Fibroblast of skin of left biceps (primary cell): ENCODE measurements at places on chromosomes 7 and 10.

DNA sequence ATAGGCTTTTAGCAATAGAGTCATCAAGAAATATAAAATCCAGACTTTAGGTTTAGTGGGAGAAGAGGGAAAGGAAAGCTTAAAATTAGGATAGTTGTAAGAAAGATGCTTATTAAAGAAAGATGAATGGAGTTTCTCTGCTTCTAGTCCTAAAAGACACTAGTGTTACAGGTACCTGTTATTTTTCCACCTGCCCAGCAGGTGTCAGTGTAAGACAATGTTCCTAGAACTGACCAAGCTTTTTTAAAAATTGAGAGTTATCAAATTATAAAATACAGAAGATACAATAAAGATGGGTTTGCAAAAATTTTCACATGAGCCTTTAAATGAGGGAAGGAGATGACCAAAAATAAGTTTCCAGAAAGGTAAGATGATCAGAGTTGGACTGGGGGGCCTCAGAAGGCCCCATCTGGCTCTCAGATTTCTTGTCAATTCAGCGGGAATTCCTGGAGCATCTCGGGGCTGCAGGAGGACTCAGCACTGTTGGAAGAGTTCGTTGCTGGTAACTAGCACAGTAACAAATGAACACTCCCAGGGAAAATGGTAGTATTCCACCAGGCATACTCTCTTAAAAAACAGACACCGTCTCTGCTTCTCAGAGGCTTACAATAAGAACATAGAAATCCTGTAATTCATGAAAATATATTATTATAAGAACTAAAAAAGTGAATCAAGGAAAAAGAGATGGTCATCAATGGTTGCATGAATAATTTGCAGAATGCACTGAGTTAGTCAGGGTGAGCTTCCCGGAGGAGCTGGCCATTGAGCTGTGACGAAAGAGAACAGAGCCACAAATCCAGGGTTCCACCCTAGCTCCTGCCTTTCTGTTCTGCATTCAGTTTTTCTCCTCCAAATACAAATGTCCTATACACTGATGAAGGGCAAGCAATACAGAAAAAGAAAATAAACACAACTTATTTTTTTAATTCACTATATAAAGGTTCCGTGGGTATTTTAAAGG is 71.8 kb upstream of the PIK3CG start:
- DNase-seq = no peak

DNA sequence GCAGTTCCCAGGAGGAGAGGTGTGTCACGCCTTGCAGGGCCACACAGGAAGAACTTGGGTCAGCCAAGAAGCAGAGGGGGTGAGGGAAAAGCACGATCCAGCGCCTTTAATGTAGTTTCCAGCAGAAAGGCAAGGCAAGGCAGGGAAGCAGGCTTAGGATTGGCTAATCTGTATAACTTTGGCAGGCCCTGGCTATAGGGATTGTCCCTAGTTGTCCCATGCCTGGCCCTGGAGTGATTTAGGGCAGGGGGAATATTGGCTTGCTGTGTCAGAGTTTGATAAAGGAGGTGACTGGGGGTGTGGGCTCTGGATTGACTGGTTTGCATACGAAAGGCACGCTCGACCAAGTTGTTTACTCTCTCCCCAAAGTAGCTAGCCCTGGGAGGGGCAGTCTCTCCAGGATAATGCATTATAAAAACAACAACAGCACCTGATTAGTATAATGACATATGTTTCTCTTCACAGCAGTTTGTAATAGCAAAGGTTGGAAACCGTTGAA is 44.5 kb downstream of the RBM28 start:
- DNase-seq = no peak

DNA sequence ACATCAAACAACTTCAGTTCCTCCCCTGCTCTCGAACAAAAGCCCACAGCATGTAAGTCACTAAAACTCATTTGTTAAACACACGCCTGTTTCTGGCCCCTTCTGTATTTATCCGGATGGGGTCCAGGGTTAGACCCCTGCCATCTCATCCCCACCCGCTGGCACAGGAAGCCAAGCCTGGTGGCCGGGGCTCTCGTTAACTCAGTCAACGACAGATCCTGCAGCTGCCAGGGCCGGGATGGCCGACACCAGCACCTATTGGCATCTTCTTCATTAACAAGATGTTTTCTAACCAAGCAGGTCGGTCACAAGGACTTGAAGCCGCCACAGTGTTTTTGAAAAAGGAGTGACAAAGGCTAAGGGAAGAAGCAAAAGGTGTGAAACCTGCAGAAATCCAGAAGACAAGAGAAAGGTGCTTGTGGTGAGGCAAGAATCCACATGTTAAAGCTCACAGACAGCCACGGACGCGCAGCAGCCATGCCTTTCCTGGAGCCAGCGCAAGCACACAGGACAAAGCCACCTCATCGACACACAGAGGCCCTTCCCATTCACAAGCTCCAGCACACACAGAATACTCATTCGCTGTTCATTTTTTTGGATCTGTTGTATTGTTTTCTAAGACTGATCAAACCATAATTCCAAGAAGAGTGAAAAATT is 202.7 kb downstream of the DIP2C start:
- no peak for DNase-seq

DNA sequence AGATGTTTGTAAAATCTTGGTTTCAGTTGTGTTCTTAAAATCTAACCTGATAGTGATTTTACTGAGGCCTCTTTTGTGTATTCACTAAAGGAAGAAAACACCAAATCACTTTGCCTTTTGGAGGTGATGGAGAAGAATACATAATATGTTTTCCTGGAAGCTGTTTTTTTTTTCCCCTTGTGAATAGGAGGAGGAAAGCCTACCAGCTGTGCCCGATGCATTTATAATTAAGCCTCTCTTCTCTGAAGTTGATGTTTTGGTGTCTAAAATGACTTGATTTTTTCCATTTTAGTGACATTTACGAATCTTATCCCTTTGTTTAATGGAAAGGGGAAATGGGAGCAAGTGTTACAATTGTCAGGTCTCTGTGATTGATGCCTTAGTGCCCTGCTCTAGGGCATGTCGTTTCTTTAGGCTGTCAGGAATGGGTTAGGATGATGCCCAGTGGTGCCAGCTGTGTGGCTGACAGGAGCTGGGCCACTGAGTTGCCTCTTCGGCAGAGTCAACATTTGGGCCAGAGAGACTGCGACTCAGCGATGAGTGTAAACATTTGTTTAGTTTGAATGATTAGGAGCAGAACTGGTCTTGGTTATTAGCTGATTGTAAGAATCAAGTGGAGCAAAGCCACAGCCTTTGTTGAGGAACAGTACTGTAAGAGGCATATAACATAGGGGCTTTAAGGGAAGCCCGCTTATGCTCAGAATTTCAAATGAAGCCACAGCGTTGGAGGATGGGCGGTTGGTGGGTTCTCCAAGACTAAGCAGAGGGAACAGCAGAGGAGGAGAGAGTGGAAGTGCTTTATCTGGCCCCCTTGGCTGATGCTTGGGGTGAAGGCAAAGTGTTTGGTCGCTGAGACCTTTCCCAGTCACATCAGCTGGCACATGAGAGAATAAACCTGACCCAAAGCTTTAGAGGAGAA is 81.6 kb downstream of the CDK14 start:
- no peak for DNase-seq

GRCh38 chr7:115572111-115572510 is 458.5 kb downstream of the TFEC start:
- DNase-seq = no peak

GRCh38 chr10:91238191-91238590 is 17.7 kb downstream of the PCGF5 start:
- DNase-seq = no peak

GRCh38 chr10:90306187-90306586 is 551.7 kb downstream of the HTR7 start:
- peak; percentile 53 for DNase-seq

DNA sequence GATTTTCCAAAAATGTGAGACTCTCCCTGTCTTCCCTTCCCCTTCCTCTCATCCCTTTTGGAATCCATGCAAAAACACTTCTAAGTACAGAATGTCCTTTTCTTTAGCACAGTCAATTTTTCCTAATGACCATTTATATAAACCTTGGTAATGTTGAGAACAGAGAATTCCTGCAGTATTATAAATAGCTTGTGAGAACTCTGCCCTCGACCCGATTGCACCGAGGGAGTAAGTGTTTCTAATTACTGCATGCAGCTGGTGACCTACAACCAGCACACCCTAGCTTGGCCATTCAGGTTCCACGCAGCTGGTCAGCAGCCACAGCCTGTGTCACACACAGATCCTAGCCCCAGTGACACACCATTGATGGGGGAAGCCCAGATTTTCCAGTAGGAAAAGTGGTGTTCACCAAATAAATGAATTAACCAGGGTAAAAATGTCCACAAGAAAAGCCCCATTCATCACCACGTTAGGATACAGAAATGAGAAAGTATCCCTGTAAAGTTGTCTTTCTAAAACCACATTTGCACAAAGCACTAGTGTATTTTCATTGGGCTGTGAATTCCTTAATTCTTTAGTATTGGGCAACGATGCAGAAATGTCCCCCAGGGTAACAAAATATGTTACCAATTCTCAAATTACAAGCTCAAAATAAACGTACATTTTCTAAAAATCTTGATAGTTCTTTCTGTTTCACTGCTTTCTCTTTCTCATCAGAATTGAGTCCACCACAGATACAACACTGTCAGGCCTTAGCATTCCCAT is 499.0 kb upstream of the KLF6 start:
- DNase-seq = peak; percentile 75

DNA sequence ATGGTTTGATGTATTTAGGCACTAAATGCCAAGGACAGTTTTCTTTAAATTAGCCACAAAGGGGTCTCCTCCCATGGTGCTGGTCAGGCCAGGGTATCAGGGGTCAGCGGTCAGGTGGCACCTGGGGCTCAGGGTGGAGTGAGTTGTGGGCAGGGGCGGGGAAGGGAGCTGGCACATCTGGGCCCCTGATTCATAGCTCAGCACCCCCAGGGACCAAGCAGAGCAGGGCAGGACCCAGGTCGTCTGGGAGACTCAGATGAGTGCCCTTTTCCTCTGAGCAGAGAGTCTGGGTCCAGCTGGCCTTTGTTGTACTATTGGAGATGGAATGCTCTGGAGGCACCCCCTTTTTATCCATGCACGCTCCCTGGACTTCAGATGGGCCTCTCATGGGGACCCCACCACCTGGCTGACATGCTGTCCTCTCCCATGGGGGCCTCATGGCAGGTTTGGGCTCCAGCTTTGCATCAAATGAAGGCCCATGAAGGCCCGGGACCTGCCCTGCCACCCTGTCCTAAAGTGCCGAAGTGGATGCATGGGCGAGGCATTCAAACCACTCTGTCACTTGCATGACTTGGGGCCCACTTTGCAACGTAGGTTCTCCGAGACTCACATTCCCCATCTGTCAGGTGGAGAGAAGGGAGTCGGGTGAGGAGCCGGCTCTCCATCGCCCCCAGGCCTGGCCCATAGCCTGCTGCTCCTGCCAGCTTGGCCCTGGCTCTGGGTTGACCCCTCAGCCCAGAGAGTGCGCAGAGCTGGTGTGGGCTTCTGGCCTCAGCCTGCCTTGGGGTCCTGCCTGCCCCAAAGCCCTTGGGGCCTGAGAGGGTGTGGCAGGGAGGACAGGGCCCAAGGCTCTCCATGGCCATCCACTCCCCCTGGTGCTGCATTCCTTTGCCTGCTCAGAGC is 66.4 kb downstream of the RAMP3 start:
- DNase-seq = no peak

GRCh38 chr7:129376778-129377700 is 57.2 kb upstream of the STRIP2 start:
- peak; percentile 25 for DNase-seq

DNA sequence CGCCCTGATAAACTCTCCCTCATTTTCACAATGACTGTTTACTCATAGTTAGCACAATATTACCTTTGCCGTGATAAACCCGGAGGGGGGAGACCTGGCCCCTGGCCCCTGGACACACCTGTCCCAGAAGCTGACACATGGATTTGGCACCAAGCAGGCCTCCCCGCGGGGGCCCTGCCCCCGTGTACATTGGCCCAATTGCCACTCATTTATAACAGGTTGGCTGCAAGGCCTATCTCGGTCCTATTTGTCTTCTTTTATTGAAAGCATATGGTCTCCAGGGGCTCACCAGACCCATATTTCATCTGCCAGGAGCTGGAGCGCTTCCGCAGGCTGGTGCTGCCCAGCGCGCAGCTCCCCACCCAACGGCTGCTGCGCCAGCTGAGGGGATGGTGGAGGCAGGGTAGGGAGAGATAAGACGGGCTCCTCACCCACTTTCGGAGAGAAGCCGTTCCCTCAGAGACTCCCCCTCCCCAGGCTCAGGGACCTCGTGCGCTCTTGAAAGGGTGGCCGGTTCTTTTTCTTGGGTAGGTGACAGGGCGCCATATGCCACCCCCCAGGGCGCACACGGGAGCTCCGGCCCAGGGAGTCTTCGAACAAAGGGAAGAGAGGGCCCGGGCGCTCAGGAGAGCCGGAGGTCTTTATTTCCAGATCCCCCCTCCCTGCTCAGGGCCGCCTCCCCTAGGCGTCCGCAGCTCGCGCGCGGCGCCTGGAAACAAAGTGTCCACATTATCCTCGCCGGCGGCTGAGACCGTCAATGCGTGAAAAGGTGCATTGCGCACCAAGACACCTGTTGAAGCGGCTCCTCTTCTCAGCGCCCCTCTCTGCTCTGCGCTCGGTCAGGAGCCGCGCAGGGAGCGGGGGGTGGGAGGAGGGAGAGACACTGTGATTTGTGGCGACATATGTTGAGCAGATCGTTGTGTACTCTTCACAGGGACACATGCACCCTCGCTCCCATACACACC is 4.3 kb upstream of the NEUROG3 start:
- DNase-seq = no peak

DNA sequence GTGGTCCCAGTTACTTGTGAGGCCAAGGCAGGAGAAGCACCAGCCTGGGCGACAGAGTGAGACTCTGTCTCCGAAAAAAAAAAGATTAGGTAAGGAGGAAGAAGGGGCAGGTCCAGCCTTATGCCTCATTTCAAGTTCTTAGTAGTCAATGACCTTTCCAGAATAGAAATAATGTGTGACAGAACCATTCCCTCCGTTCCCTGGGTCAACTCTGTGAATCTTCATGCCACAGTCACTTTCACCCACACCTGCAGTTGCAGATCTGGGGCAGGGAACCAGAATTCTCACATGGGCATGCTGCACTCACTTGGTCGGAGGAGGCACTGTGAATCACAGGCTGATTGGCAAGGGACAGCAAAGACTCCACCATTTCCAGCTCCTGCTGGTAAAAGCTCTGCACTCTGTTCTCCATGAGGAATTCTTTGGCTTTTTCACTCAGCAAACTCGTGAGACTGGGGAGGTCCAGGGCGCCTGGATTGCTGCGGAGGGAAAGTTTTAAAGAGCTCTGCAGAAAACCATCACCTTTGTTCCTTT is 20.7 kb downstream of the STN1 start:
- DNase-seq = no peak
